ENCODE measurements at places on chromosomes 3 and 15.

DNA sequence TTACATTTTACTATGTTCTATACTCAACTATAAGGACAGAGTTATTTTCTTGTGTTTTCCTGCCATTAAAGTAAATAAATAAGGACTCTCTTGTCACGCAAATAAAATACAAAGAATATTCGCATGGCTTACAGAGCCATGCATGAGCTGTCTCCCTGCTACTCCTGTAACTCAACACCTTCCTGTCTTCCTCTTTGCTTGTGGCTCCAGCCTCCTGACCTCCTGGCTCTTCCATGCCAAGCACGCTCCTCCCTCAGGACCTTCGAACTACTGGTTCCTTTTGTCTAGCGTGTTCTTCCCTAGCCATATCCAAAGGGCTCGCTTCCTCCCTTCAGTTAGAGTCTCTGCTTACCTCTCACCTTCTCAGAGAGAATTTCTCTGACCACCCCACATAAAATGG, 124.3 kb upstream of the TMC3 start:
- no peaks in the 10 kb centered on the region for H3K36me3 ChIP-seq
- no peak overlapping the region for H3K27ac ChIP-seq
- H3K27me3 ChIP-seq: no peaks in the 10 kb centered on the region
- no peak overlapping the region for H3K4me3 ChIP-seq
- H3K4me1 ChIP-seq: no peaks in the 10 kb centered on the region
- no peak for DNase-seq

- H3K36me3 ChIP-seq: no peaks in the 10 kb centered on the region
- no peak overlapping the region for H3K27ac ChIP-seq
- DNase-seq: no peak
Measured at GRCh38 chr15:79307251-79307650, 3.7 kb upstream of the TMED3 start.

DNA sequence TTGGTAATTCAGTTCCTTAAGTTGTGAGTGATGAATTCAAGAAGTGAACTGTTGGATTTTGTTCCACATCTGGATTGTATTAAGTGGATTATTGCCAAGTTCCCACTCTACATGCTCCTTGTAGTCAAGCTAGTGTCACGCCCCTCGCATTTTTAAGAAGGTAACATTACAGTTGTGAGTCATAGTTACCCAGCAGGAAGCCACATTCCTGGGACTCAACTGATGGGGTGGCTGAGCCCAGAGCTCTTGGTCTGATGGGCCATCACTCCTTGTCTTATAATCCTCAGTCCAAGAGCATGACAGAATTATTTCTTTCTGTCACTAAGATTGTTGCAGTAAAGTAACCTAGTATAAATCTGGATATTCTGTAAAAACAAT, 102.7 kb downstream of the PTPRG start:
- H3K27ac ChIP-seq: no peak overlapping the region
- no peaks in the 10 kb centered on the region for H3K36me3 ChIP-seq
- no peak for DNase-seq

DNA sequence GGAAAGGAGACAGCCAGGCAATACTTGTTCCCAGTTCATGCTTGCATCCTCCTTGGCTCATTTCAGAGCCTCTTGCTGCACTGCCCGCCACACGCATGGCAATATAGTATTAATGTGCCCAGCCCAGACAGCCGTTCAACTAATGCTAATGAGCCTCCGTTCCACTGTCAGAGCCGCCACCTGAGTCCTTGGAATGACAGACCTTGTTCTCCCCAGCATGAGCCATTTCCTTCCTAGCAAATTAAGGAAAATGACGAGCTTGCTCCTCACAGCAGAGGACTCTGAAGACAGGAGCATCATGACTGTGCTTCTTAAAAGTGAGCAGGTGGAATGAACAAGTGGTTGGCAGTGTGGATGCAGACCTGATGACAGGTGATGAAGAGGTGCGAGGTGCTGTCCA, 10.8 kb upstream of the LRRC15 start:
- H3K4me1 ChIP-seq: no peaks in the 10 kb centered on the region
- no peak for DNase-seq
- no peak overlapping the region for H3K27ac ChIP-seq
- no peaks in the 10 kb centered on the region for H3K36me3 ChIP-seq
- H3K4me3 ChIP-seq: no peak overlapping the region
- H3K27me3 ChIP-seq: no peaks in the 10 kb centered on the region

DNA sequence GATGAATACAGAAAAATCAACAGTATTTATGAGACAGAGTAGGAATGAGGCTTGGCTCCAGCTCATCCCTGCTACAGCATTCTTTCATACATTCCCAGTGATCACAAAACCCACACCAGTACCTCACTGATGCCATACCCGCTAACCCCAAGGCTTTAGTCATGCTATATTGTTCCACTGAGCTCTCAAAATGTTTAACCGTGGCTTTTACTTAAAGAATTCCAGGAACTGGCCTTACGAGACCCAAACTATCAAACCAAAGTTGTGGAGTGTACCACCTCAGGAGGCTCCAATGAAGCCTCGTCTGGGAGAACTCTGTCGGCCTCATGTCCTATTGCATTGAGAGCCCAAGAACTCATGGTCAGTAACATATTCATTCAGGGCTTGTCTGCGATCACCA, 278.9 kb downstream of the ULK4 start:
- H3K4me1 ChIP-seq: no peaks in the 10 kb centered on the region
- H3K4me3 ChIP-seq: no peak overlapping the region
- DNase-seq: no peak
- no peak overlapping the region for H3K27ac ChIP-seq
- H3K27me3 ChIP-seq: no peaks in the 10 kb centered on the region
- no peaks in the 10 kb centered on the region for H3K36me3 ChIP-seq

DNA sequence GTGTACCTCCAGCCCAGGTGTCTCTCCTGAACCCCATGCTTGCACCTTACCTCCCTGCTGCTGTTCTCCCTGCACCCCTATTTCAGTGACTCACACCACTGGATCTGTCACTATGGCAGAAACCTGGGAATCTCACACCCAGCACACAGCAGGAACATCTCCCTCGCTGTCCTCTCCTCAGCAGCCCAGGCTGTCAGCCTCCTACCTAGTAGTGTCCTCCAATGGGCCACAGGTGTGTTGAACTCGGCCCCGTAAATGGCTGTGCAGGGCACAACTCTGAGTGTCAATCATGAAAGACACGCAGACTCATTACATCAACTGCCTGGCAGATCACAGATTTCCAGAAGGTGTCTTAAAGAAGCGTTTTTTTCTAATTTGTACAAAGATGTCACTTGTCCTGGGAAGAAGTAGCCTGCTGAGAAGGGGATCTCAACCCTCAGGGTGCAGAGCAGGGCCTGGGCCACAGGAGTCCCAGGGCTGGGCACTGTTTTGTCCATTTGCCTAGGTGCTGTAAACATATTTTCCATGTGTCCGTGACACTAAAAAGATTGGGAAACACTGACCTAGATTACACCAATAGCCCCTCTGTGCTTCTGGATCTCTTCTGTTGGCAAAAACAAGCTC, 33.8 kb downstream of the HOMER2 start:
- no peak overlapping the region for H3K4me3 ChIP-seq
- H3K27me3 ChIP-seq: no peaks in the 10 kb centered on the region
- DNase-seq: no peak

DNA sequence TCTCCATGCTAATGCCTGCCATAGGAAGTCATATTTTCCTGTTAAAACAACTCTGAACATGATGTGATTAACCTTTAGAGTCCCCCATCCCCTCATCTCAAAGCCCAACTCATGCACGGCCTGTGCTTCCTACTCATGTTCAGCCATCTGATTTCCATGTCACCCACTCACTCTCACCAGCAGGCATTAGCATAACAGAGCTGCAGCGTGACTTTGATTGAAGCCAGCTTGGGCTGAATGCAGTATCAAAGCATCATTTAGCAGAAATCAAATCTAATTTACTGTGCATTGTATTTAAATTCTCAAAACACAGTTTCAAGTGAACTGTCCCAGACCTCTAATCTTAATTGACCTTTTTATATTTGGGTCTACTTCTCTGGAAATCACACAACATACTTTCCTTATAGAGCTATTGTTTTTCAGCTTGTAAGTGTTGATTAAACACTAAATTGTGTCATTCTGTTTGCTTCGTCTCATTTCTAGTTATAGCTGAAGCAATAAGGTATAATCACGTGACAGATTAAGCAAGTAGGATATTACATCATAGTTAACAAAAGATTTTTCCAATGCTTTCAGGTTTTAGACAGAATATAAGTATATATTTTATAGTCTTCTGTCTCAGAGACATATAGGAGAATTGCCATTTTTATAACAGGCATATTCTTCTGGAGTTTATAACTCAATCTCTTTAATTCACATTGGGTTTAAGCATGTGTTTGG, 501.5 kb downstream of the ROBO2 start:
- H3K4me1 ChIP-seq: no peaks in the 10 kb centered on the region
- H3K36me3 ChIP-seq: no peaks in the 10 kb centered on the region
- no peaks in the 10 kb centered on the region for H3K27me3 ChIP-seq

GRCh38 chr15:75872403-75872990, 29.2 kb downstream of the UBE2Q2 start:
- H3K4me3 ChIP-seq: no peak overlapping the region
- H3K27me3 ChIP-seq: no peaks in the 10 kb centered on the region
- DNase-seq: no peak
- no peaks in the 10 kb centered on the region for H3K36me3 ChIP-seq

GRCh38 chr3:4575381-4575780, 82.2 kb downstream of the ITPR1 start:
- no peaks in the 10 kb centered on the region for H3K27me3 ChIP-seq
- no peaks in the 10 kb centered on the region for H3K36me3 ChIP-seq
- no peak for DNase-seq
- H3K4me1 ChIP-seq: no peaks in the 10 kb centered on the region
- H3K27ac ChIP-seq: no peak overlapping the region

DNA sequence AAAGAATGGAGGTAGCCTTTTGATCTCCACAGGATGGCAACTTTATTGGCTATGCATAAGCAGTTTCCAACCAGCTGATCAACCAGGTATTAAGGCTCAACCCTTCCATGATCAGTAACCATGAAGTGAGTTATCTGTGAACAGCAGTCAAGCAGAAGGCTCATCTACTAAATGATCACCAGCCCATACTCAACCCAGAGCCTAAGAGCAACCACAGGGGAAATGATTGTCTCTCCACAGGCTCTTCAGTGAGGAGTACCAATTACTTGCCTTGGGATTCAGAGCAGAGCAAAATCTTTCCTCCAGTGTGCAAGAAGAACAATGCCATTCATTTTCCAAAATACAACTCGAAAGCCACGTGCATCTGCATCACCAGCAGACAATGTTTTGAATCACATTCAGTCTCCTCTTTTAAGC, 754.8 kb downstream of the ROBO1 start:
- H3K36me3 ChIP-seq: no peaks in the 10 kb centered on the region
- no peaks in the 10 kb centered on the region for H3K27me3 ChIP-seq
- no peak overlapping the region for H3K27ac ChIP-seq
- DNase-seq: no peak
- no peak overlapping the region for H3K4me3 ChIP-seq
- H3K4me1 ChIP-seq: no peaks in the 10 kb centered on the region

DNA sequence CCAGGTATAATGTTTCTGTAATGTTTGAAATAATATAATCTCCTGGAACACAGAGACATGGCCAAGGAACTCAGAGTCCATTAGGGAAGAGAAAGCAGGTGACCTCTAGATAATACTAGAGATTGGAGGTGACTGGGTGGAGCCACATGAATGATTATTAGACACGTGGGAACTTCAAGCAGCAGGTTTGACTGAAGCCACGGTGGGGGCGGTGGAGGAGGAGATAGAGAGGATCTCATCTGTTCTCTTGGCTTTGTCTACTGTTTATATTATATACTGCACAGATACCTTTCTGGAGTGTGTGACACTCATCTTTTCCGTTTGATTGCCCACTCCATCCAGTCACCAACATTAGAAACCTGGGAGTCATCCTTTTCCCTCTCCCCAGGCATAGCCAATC, 33.7 kb downstream of the KIF7 start:
- no peak for DNase-seq
- no peak overlapping the region for H3K27ac ChIP-seq
- no peak overlapping the region for H3K4me3 ChIP-seq
- H3K27me3 ChIP-seq: no peaks in the 10 kb centered on the region

DNA sequence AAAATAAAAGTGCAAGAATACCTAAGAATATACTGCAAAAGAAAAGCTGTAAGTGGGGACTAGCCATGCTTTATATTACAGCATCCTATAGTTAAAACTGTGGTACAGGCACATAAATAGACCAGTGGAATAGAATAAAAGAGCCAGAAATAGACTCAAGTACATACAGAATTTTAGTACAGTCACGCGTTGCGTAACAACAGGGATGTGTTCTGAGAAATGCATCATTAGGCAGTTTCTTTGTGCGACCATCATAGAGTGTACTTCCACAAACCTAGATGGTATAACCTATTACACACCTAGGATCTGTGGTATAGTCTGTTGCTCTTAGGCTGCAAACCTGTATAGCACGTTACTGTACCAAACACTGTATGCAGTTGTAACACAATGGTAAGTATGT, 61.8 kb downstream of the PCCB start:
- no peak overlapping the region for H3K4me3 ChIP-seq
- no peaks in the 10 kb centered on the region for H3K27me3 ChIP-seq
- no peaks in the 10 kb centered on the region for H3K36me3 ChIP-seq
- H3K27ac ChIP-seq: no peak overlapping the region
- H3K4me1 ChIP-seq: no peaks in the 10 kb centered on the region

DNA sequence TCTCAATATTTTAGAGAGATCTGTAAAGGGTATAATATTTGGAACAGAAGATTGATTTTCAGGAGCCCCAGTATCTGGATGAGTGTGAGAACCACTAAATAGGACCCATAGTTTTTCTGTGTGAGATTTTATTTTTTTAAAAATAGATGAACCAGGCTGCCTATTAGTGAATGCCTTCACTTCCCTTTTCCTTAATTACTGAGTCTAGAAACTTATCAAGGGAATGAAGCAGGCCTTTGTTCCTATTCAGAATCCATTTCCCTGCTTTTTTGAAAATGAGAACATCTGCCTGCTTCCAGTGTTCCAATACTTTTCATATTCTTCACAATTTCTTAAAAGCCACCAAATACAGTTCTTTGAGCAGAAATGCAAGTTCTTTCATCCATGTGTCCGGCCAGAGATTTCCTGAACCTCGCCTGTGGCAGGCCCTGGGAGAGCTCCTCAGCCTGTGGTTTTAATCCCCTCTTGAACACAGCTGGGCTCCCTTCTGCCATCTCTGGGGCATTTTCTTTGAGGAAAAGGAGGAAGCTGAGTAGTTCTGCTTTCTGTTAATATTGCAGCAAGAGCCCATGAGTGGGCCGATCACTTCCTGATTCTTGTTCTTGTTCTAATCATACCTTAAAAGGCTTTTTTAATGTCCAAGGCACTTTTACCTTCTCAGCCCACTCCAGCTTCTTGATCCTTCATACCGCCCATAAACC, 4.7 kb downstream of the EHD4 start:
- no peak overlapping the region for H3K4me3 ChIP-seq
- DNase-seq: peak; percentile 66
- H3K36me3 ChIP-seq: no peaks in the 10 kb centered on the region

DNA sequence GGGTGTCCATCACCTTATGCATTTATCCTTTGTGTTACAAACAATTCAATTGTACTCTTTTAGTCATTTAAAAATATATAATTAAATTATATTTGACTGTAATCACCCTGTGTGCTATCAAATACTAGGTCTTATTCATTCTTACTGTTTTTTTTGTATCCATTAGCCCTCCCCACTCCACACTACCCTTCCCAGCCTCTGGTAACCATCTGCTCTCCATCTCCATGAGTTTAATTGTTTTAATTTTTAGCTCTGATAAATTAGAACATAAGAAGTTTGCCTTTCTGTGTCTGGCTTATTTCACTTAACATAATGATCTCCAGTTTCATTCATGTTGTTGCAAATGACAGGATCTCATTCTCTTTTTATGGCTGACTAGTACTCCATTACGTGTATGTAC, 16.8 kb downstream of the C3orf20 start:
- no peaks in the 10 kb centered on the region for H3K36me3 ChIP-seq
- H3K27ac ChIP-seq: no peak overlapping the region
- H3K27me3 ChIP-seq: no peaks in the 10 kb centered on the region
- H3K4me3 ChIP-seq: no peak overlapping the region
- no peaks in the 10 kb centered on the region for H3K4me1 ChIP-seq
